ENCODE measurements at places on chromosomes 11 and 22.

DNA sequence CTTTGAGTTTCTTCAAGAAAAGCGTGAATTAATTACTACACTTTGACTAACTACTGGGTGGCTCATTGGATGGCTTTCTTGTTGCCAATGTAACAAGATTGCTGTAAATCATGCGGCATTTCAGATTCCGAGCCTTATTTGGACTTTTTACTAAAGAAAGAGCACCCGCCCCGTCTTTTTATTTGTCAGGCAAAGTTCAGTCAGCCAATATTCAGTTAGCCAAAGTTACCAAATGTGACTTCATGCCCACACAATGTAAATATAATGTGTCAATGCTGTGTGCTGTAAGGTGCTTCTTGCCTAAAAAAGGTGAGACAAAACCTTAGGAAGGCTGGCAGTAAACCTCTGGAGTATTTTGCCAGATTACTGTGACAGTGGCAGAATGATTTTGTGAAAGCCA, 14.8 kb downstream of the FLI1 start:
- no peak for DNase-seq

DNA sequence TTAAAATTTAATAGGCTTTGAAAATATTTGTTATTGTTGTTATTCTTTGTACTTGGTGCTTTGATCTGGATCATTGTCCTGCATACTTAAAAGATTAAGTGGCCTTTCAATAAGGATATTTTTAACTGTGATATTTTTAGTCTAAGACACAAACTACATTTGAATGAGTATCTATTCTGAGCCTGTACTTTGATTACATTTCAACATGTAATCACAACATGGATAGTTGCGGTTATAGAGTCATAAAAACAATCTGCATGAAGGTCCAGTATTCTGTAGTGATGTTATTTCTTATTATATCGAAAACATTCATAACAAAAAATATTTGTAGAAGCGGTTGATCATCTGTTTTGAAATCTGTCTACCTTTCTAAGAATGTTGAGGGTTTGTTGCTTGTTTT, 58.6 kb downstream of the HIPK3 start:
- DNase-seq, result no peak

DNA sequence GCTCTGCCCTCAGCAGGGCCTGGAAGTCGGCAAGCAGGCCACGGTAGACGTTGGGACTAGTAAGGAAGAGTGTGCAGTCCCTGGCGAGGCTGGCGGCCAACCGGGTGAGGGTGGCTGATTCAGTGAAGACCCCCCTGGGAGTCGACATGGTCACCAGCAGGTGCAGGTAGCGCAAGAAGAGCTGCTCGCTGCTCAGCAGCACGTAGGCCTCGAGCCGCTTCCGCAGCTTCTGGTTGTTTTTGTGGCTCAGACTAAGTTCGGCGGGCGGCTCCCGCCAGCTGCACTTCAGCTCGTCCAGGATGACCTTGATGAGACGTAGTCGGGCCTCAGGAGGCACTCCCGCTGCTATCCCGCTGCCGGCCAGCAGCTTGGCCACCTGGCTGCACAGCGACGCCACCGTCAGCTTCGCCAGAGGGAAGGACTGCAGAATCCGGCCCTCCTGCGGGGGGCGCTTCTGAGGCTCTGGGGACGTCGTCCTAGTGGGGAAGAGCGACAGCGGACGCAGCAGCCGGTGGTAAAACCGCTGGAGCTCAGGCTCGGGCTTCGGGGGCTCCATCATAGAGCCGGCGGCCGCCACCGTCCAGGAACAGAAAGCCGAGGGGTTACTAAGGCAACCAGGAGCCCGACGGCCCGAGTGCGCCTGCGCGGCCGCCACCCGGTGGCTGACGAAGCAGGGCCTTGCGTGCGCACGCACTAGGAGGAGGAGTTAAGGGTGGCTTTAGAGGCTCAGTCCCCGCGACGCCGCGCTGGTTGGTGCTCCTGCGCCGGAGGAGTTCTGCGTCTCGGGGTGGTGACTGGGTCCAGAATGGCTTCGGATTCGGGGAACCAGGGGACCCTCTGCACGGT, at the start of the genes CCDC87 and CCS:
Gene CCDC87, minus strand, starts transcription at position 607 of the 846 bp plus-strand sequence. Its CDS starts 48 bp downstream, at position 559.
Gene CCS, plus strand, starts transcription at position 729 of the 846 bp plus-strand sequence. Its CDS starts 77 bp downstream, at position 806.
- DNase-seq, result peak; percentile 99

- no peak for DNase-seq
These were observed 143.4 kb downstream of the FCHSD2 start for GRCh38 chr11:72998676-72999075.

DNA sequence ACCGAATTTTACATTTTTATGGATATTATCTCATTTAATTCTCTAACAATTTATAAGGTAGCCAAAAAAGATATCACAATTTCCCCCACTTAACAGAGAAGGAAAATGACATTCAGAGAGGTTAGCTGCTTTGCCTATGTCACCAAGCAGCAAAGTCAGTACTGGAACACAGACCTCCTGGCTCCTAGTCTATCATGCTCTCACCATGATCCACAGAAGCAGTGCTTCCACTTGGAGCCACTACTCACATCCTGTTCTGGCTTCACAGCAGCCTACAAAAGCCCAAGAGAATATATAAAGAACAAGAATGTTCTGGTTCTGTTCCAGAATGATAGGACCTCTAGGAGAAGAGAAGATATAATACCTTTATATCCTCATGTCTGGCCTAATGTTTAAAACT, 59.5 kb upstream of the SCUBE2 start:
- DNase-seq, result no peak

- no peak for DNase-seq
These were observed 2.5 kb downstream of the RAB36 start for GRCh38 chr22:23147617-23148387.

GRCh38 chr11:102810950-102811660, 13.1 kb upstream of the MMP1 start:
- no peak for DNase-seq

DNA sequence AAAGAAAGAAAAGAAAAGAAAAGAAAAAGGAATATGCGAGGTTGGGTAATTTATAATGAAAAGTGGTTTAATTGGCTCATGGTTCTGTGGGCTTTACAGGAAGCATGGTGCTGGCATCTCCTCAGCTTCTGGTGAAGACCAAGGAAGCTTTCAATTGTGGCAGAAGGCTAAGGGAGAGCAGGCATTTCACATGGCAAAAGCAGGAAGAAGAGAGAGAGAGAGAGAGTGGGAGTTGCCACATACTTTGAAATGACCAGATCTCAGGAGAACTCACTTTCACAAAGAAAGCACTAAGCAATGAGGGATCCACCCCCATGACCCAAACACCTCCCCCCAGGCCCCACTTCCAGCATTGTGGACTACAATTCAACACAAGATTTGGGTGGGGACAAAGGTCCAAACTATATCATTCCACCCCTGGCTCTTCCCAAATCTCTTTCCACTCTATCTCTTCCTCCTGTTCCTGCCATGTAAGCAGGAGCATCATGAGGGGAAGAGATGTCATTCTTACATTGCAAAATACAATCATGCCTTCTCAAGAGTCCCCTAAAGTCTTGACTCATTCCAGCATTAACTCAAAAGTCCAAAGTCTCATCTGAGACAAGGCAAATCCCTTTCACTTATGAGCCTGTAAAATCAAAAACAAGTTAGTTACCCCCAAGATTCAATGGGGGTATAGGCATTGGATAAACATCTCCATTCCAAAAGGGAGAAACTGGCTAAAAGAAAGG, 38.9 kb downstream of the LINC01488 start:
- DNase-seq, result no peak

DNA sequence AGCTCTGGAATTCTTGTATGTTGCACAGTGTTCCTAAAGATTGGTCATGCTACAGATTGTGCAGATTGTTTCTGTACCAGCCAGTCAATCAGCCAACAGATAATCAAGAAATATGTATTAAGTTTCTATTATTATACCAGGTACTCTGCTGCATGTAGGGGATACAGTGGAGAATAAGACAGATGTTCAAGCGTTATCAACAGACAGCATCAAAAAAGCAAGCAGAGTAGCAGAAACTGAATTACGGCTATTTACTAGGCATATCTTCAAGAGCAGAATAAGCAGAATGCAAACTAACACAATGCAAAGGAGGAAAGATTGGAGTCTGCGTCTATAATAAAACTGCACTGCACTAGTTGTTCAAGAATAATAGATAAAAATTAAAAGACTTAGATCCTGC, 278.6 kb downstream of the ETS1 start:
- no peak for DNase-seq

GRCh38 chr11:77800449-77800848, 20.1 kb downstream of the RSF1 start:
- no peak for DNase-seq

- no peak for DNase-seq
These were observed 78.2 kb downstream of the FAT3 start for GRCh38 chr11:92302770-92303169.
